ENCODE measurements at places on chromosomes 6 and 20.

- DNase-seq, result no peak
Observed at GRCh38 chr6:34149831-34150400, 4.0 kb upstream of the GRM4 start.

- DNase-seq, result peak; percentile 9
Observed at GRCh38 chr6:83518816-83519480, 6.6 kb downstream of the PRSS35 start.

- DNase-seq, result peak; percentile 73
Observed at GRCh38 chr6:27668442-27669294, 195.8 kb upstream of the ZNF184 start.

DNA sequence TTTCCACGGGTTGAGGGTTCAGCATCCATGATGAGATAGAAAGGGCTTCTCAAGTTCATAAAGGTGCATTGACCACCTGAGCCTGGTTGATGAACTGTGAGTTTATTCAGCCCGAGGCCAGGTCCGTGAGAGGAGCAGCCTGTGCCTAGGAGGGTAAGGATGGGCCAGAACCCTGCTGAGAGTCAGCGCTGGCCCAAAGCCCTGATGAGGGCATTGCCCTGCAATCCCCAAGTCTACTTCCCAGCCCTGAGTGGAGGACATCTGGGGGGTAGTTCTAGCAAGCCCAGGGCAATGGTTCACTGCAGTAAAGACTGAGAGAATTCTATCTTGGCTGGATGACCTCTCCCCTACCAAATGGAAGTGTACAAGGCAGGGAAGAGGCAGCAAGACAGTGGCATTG lies 123.3 kb upstream of the NXT1 start:
- DNase-seq, result no peak

DNA sequence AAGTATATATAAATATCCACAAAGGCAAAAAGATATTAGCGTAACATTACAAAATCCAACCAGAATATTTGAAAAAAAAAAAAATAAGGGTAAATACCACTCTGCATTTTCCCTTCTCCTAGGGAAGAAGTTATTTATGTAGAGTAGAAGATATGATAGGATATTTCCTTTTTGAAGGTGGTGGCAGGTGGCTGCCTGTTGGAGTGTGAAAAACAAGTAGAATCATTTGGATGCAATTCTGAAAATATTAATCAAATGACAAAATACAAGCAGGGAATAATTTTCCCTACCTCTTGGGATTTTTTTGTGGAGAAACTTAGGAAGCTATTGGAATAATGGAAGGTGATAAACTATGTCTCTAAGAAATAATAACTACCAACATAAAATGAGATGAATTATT lies 62.5 kb upstream of the OGFRL1 start:
- DNase-seq, result no peak

GRCh38 chr6:137883400-137884148 lies 16.5 kb downstream of the TNFAIP3 start:
- no peak for DNase-seq

- DNase-seq, result peak; percentile 46
Observed at GRCh38 chr20:37630166-37630565, 63.7 kb upstream of the CTNNBL1 start.

DNA sequence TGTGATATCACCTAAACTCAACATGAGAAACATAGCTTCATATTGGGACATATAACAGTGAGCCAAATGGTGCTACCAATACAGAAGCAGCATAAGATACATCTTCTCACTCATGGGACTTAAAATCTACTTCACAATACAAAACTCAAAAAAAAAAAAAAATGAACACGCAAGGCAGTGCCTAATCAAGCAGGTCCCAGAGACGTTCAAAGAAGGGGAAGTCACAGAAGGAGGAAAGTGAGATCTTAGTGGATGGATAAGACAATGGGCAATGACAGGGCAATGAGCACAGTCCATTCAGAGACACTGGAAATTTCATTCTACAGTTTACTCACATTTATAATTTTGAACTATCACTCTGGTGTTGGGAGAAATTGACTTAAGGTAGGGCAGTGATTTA lies 88.3 kb downstream of the FAM50B start:
- no peak for DNase-seq

DNA sequence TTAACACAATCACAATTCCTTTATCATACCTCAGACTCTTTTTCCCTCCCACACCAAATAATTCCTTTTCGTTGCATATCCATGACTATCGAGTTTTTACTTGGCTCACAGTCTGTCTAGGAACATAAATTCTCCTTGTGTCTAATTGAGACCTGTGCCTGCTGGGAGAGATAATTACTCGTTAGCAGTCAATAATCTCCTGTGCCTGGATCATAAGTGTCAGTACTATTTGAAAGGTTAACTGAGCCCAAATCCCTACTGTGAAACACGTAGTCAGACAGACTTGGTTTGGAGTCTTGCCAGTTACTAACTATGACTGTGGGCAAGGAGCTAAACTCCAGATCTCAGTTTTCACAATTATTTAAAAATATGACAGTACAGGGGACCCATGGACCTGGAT lies 5.7 kb upstream of the CTNNBL1 start:
- no peak for DNase-seq

- peak; percentile 59 for DNase-seq
Observed at GRCh38 chr20:49579874-49580812, 12.2 kb upstream of the PTGIS start.
